ENCODE measurements at places on chromosomes 1 and 21.

GRCh38 chr1:231279081-231279480, 38.1 kb downstream of the GNPAT start:
- DNase-seq = no peak

GRCh38 chr1:235006132-235006721, 122.4 kb downstream of the TOMM20 start:
- DNase-seq = no peak

DNA sequence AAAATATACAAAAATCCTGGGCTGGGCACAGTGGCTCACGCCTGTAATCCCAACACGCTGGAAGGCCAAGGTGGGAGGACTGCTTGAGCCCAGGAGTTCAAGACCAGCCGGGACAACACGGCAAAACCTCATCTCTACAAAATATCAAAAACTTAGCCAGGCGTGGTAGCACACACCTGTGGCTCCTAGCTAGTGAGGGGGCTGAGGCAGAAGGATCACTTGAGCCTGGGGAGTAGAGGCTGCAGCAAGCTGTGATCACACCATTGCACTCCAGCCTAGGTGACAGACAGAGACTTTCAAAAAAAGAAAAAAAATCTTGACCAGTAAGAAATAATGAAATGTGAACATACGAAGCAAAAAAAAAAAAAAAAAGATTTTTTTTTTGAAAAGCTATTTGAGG, 52.1 kb downstream of the ARID4B start:
- DNase-seq = no peak

DNA sequence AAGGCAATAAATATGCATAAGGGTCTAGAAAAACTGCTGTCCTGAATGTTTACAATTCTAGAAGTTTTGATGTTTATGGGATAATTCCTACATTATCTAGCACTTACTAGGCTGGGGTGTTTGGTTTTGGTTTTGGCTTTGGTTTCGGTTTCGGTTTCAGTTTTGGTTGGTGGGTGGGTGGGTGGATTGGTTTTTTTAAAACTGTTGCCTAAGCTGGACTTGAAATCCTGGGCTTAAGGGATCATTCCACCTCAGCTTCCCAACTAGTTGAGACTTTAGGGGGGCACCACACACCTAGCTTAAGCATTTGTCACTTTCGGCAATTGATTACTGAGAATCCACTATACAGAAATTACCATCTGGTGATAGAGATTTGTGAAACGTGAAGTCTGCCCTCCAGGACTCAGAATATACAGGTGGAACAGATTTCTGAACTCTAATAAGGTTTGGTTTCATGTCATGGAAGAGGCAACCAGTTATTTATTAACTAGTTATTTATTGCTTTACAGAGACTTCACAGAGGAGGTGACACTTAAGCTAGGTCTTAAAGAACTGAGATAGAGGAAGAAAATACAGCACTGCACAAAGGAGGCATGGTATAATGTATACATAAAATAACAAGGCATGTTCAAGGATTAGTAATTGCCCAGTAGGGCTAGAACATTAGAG, 69.6 kb downstream of the PIK3R3 start:
- DNase-seq = peak; percentile 24

- no peak for DNase-seq
These were observed 239.6 kb upstream of the B3GALT2 start for GRCh38 chr1:193426061-193426460.

GRCh38 chr1:205074513-205074912, 9.7 kb downstream of the TMEM81 start:
- no peak for DNase-seq

DNA sequence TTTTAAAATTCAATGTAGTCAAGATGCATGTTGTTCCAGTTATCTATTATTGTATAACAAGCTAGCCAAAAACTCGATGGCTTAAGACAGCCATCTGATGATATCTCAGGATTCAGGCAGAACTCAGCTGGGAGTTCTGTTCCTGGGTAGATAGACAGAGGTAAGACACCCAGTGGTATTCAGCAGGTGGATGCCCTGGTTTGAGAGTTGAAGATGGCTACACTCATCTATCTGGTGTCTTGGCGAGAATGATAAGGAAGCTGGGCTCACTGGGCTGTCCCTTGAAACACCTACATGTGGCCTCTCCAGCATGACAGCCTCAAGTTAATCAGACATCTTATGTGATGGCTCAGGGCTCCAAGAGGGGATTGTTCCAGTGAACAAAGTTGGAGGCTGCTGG, 3.3 kb upstream of the KCNK1 start:
- DNase-seq = no peak

- no peak for DNase-seq
These were observed at the start of gene FNDC10 for GRCh38 chr1:1599935-1600860. Gene FNDC10 (minus strand): TSS chr1:1600135. CDS start chr1:1600015, 120 bp downstream.

DNA sequence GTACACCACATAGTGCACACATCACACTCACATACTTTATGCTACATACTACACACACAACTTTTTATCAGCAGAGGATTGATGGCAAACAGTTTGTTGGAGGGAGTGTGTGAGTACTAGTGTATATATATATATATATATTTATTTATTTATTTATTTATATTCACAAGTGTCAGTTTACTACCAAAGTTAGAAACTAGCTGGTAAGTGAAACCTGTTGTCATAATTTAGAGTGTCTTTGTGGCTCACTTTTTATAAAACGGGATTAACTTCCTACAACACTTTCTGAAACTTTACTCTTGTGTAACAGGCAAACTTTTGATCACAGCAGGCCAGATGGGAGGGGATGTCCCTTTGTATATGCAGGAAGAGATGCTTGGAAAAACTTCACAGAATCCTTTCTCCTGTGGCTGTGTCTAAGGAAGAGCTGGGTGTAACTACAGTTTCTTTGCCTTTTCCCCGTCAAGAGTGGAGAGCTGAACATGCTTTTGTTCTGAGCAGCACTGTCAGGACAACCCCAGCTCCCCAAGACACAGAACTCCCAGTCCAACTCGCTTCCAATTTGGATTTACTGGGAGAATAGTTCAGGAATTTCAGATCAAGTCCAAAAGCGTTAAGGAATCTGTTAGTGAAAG, 1.9 kb upstream of the SAMD13 start:
- DNase-seq = no peak

GRCh38 chr1:65904681-65905083, 112.0 kb downstream of the PDE4B start:
- DNase-seq = no peak

GRCh38 chr1:39666772-39667171, 5.1 kb downstream of the NT5C1A start:
- no peak for DNase-seq

GRCh38 chr1:227999056-227999930, 7.5 kb upstream of the WNT3A start:
- peak; percentile 7 for DNase-seq

GRCh38 chr1:230315099-230315498, 111.0 kb downstream of the PGBD5 start:
- no peak for DNase-seq

GRCh38 chr1:47841356-47841755, 155.8 kb downstream of the TRABD2B start:
- no peak for DNase-seq

- no peak for DNase-seq
These were observed 108.4 kb downstream of the SPSB1 start for GRCh38 chr1:9401080-9401453.

GRCh38 chr1:205301205-205301821, 20.2 kb downstream of the NUAK2 start:
- DNase-seq = no peak

GRCh38 chr1:110588991-110589390, 17.2 kb downstream of the KCNA2 start:
- DNase-seq = no peak

DNA sequence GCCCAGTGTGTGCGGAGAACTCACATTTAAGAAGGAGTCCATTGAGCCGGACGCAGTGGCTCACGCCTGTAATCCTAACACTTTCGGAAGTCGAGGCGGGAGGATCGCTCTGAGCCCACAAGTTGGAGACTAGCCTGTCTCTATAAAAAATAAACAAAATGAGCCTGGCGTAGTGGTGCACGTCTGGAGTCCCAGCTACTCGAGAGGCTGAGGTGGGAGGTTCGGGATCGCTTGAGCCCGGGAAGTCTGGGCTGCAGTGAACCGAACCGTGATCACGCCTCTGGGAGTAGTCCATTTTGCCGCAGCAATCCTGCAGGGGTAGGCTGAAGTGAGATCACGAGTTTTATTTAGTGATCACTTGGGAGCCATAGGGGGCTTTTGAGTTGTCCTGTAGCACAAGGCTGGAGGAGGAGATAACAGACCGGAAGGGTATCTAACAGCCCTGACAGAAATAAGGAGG, 497 bp upstream of the FUCA1 start:
- no peak for DNase-seq

GRCh38 chr21:44914176-44914874, 6.4 kb downstream of the ITGB2 start:
- DNase-seq = no peak

DNA sequence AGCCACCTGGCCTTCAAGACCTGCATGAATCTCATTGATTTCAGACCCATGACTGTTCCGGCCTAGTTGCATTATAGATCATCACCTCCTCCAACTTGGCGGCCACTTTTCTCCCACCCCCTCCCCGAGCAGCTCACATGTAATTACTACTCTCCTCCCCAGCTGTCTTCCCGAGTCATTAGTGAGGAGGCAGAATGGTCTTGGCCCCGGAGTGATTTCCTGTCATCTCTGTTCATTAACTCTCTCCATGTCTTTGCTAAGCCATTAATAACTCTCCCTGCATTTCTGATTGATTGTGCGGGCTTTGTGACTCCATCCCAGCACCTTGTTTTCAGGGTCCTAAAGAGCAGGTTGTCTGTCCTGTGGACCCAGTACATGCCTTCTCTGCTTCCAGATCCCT, 75.6 kb upstream of the CNTN2 start:
- DNase-seq = no peak

DNA sequence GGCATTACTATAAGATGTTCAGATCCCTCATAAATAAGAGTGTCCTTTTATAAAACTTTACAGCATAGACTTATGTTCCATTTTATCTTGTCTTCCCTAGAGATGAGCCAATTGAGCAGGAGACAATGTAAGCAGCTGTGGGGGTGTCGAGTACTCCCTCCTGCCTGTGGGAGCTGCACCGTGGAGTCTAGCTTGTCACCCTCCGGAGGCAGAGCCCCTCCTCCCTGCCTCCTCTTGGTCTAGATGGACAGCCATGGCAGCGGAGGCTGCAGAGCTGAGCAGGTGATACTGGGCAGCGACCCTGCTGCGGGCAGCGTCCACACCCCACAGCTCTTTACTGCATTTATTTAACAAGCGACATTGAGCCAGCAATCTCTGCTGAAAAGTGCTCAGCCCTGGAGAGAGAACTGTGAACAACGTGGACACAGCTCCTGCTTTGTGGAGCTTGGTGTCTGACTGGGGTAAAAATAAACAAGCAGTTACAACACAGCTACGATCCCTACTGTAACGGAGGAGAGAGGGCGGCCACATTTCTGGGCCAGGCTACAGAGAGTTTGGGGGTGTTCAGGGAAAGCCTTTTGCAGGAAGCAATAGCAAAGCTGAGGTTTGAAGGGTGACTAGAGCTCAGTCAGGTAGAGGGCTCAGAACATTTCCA, 12.8 kb upstream of the KIF21B start:
- no peak for DNase-seq

DNA sequence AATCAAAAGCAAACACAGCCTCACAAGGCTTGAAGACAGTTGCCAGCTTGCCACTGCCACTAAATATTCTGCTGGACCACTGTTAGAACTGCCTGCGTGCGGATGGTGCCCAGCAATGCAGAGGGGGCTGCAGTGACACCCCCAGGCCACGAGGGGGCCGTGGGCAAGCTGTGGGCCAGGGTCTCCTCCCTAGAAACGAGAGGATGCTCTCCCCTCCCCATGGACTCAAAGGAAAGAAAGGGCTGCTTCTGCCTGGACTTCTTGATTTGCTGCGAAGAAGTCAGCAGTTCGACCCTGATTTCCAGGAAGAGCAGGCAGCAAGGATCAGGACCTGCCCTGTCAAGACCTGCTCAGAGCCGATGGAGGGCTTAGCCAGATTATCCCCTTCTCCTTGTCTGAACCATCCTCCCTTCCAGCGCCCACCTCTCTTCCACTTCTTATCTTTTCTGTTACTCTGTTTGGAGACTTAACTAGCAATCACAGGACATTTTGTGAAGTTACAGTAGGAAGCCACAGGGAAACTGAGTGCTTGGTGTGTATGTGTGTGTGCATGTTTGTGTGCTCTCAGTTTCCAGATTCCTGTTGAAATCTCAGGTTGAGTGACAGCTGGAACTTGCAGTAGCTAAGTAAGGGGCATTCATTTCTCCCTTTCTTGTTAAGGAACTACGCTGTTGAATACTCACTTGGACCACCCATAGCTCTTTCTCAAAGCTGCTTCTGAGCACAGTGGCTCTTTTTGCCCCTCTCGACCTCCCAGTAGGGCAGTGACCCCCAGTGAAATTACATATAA, 2.7 kb downstream of the MAN1C1 start:
- no peak for DNase-seq

- DNase-seq = no peak
These were observed 64.7 kb upstream of the MACF1 start for GRCh38 chr1:39139723-39140360.

GRCh38 chr1:47708019-47708535, 270.2 kb downstream of the FOXD2 start:
- no peak for DNase-seq

DNA sequence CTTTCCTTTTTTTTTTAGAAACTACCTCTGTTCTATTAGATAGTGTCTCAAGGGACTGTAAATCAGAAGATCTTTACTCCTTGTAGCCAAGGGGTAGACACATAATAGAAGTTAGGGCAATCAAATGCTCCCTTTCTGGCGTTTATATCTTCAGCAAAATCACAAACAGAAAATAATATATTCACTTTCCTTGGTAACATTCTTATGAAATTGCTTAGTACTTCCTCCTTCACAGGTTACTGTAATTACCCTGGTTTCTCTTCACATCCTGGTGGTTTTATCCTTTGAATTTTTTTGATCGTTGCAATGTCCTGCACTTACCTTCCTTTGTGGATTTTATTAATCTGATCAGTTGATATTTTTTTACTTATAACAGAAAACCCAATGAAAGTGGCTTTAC, 1064.9 kb downstream of the NCAM2 start:
- DNase-seq = no peak

DNA sequence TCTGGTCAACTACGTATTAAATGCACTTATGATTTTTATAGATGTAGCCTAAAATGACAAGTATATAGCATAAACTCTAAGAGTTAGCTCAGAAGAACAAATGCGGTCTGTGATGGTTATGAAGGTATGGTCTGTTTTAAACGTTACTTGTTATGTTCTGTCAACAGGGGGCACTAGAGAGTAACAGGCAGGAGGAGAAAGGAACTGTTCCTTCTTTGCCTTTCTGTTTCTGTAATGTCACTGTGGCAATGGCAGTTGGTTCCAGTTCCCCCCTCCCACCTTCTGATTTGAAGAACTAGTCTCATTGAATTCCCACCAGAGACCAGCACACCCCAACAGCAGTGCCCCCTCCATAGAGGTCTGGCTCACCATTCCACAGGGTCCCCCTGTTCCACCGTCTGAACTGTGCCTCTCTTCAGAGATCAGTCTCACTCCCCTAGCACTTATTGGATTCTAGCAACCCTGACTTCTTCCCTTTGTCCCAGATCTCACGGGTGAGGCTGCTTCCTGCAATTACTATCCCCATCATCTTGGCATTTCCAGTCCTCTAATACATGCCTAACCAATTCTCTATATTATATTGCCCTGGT, 14.0 kb downstream of the KRTAP24-1 start:
- DNase-seq = no peak

Measured in stimulated activated CD4-positive, alpha-beta T cell treated with anti-CD3 and anti-CD28 coated beads, TNF-alpha, amount 100 ng/mL, for 1 hour (primary cell).